ENCODE measurements at places on chromosomes 11 and 22.

GRCh38 chr11:114172055-114172861, 112.7 kb downstream of the ZBTB16 start:
- no peak for DNase-seq

DNA sequence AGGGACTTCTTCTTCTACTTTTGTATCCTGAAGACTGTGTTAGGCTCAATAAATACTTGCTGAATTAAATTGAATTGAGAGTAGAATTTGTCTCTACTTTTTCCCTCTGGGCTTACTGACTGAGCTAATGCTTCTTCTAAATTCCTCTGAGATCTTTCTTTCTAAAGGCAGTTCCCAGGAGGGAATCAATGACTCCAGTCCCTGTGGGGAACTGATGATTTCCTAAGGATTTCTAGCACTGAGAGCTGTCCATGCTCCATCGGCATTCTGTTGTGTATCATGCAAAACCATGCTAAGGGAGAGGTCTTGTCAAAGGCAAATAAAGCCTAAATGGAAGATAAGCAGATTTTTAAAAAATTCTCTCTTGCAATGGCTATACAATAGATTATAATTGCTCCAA, 148.8 kb upstream of the KIRREL3 start:
- DNase-seq = no peak

- peak; percentile 45 for DNase-seq
Measured at GRCh38 chr11:36564376-36565030, 3.3 kb upstream of the RAG1 start.

GRCh38 chr11:117824571-117825537, at the start of gene FXYD2:
TSS of gene FXYD2 (minus strand) at chr11:117824744. CDS start at chr11:117824678, 66 bp downstream.
- no peak for DNase-seq

DNA sequence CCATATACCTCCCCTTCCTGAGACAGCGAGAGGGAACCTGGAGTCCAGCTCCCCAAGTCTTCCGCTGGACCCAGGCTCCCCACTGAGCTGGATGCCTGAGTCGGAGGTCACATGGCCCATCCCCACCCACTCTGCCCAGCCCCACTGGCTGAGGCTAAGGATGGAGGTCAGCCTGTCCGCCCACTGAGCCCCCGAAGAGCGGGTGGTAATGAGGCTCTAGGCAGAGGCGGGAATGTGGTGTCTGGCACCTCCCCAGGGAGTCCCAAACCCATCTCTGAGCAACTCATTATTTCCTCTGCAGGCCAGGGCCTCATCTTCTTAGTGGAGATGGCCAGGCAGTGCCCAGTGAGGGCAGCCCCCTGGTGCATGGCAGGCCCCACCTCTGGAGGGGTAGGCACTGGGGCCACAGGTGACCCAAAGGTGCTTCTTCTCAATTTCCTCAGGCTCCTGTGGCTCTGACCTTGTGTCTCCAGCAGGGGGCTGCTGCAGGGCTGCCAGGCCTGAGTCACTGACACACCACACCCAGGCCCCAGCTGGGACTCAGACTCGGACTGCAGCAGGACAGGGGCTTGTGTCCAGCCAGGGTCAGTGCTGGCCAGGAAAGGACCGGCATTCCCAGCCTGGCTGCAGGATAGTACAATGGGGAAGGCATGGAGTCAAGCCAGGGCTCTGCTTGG, 10.2 kb upstream of the PDE2A start:
- peak; percentile 78 for DNase-seq

GRCh38 chr22:37425800-37426705, 1.2 kb downstream of the ELFN2 start:
- DNase-seq = peak; percentile 62

DNA sequence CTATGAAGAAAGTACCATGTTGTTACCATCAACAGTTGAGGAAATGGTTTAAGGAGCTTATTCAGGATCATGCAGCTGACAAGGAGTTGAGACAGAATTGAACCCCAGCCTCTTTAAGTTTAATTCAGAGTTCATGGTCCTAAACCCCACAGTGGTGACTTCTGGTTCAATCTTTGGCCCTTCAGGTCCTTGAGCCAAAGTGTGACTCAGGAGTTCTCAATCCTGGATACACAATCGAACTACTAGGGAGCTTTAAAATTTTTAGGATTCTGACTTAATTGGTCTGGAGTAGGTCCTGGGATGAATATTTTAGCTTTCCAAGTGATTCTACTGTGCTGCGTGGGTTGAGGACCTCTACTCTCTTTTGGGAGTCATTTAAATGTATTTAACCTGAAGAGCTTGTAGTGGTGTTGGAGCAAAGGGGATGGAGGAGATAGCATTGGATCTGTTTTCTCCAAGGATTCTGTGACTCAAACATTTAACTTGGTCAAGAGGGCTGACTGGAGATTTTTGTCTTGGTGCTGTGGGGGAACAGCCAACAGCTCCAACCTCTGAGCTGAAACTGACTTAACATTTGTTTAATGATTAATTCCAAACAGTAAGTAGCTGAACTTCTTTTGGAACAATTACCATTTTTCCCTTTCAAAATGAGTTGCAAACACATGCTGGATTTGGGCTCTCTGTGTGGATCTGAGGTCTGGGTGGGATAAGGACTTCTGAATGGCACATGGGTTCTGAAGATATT, 80.1 kb downstream of the INSC start:
- DNase-seq = no peak

DNA sequence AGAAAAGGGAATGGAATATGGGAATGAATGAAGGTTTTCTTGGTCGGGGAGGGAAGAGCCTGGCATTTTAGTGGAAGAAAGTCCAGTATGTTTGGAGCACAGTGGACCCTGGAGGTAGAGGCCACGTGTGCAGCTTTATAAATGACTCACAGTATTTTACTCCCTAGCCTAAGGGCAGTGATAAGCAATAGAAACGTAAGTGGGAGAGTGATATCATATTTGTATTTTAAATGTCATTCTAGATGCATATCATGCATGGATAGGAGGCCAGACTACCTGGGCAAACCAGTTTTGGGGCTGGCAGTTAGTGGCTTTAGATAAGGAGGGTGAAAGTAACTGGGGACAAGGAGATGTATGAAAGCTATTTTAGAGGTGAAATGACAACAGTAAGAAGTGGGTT, 174.1 kb downstream of the ARHGAP42 start:
- no peak for DNase-seq

- no peak for DNase-seq
Measured at GRCh38 chr11:94218372-94218771, 86.0 kb upstream of the IZUMO1R start.

DNA sequence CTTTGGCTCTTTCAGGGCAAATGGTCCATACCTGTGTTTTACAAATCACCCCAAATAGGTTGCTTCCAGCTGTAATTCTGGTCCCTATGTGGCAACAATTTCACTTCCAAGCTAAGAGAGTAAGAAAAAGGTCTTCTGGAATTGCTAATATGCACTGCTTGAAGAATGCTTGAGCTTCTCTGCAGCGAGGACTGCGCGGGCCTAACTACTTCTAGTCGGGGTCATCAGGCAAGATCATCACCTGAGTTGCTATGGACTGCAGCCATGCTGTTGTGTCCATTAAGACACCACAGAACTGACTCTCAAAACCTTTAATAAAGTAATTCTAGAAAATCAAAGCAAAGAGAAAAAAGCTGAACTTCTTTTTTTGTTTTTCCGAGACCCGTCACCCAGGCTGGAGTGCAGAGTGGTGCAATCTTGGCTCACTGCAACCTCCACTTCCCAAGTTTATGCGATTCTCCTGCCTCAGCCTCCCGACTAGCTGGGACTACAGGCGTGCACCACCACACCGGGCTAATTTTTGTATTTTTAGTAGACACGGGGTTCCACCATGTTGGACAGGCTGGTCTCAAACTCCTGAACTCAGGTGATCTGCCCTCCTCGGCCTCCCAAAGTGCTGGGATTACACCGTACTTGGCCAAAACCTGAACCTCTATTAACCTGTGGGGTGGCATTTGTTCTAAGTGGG, 2.2 kb downstream of the JOSD1 start:
- no peak for DNase-seq

DNA sequence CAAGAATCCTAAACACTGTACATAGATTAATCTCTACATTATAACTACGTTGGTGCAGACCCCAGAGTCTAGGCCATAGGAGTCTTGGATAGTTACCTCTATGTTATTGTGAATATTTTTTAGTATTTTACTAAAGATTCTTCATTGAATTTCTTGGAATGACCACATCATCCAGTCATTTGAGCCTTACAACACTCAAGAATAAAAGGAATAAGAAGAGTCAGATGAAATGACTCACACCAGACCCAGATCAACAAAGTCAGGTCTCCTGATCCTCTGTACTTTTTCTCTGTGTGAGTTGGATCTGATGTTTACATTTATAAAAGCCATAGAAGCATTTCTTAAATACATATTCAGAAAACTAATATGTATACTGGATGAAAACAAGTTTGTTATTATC, 179.2 kb upstream of the ARHGAP20 start:
- no peak for DNase-seq

GRCh38 chr11:15748741-15749140, 607.6 kb downstream of the SOX6 start:
- no peak for DNase-seq

- no peak for DNase-seq
Measured at GRCh38 chr11:123195188-123196059, at the start of gene CLMP. TSS of gene CLMP (minus strand) at chr11:123195248. CDS start at chr11:123194940, 308 bp downstream.

- DNase-seq = no peak
Measured at GRCh38 chr11:22416462-22416861, 78.3 kb downstream of the SLC17A6 start.

DNA sequence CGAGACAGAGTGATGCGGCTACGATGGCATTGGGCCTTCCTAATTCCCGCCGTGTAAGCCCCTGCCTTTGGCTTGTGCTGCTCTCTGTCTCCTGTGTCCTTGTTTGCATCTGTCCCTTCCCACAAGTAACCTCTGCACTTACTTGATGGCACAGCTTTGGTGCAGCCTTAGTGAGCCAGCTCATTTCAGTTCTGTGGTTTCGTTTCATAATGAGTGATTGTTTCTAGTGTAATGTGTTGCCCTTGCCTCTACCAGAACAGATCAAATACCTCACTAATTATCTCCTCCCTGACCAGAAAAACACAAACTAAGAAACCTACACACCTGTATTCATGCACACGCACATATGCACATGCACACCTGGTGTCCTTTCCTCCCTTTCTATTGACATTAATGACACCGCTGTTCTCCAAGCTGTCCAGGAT, 58.8 kb downstream of the GRK3 start:
- no peak for DNase-seq

GRCh38 chr11:78100676-78101472, 21.2 kb upstream of the NDUFC2 start:
- DNase-seq = no peak

DNA sequence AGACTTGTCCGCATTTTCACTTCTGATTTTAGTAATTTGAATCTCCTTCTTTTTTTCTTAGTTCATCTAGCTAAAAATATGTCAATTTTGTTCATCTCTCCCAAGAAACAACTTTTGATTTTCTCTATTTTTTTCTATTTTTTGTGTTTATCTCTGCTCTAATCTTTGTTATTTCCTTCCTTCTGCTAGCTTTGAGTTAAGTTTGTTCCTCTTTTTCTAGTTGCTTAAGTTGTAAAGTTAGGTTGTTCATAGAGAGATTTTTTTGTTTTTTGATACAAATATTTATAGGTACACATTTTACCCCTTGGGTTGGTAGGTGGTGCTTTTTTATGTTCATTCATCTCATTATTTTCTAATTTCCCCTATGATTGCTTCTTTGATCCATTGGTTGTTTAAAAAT, 22.1 kb upstream of the XKR3 start:
- no peak for DNase-seq

- DNase-seq = peak; percentile 48
Measured at GRCh38 chr11:45857961-45858474, 10.7 kb downstream of the CRY2 start.

DNA sequence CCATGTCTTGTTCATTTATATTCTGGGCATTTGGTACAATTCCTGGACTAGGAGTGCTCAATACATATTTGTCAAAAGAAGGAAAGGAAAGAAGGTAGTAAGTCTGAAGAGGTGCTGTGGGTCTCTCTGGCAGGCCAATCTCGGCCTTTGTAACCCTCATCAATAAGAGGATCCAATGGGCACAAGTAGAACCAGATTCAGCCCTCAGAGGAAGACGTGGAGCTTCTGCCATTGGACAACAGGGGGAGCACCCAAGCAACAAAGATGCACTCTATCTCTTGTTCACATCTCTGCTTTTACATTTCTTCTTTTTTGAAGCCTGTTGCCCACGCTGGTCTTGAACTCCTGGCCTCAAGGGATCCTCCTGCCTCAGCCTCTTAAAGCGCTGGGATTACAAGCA, 2.2 kb upstream of the VPS11 start:
- no peak for DNase-seq

GRCh38 chr11:47271961-47272661, 2.2 kb downstream of the MADD start:
- DNase-seq = no peak

GRCh38 chr22:23698094-23698493, 7.3 kb downstream of the RGL4 start:
- DNase-seq = no peak

GRCh38 chr11:130414107-130415080, 14.0 kb downstream of the ADAMTS8 start:
- no peak for DNase-seq

DNA sequence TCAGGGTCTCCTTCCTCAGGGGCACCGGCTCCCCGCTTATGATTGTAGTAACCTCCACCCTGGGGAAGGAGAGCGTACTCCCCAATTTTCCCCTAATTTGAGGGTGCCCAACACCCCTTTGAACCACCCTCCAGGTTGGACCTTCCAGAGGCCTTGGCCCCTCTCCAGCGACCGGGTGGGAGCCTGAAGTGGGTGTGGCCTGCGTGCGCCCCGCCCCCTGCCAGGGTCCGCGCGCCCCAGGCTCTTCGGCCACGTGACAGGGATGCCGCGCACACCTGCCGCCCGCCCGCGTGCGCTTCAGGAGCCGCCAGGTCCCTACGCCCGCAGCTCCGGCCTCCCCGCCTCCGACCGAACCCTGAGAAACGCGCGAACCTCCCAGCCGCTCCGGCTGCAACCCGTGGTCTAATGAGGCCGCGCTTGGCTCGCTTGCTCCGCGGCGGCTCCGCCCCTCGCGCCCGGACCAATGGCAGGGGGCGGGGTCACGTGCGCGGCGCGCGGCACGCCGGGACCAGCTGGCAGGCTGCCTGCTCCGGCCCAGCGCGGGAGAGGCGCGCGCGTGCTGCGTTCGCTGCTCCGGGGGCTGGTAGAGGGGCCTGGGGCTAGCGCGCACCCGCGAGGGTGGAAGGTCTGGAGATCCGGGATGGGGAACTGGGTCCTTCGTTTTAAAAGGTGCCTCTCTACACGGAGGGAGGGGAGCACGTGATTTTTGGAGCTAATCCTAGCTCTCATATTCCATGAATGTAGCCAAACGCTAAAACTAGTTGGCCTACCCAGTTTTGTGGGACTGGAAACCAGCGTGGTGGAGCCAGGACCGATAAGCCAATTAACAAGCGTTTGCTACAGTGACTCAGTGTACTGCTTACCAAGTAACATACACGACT, at the start of gene FOXRED2:
Gene FOXRED2, minus strand, starts transcription at position 404 of the 881 bp plus-strand sequence. CDS start 618 bp downstream, outside the sequence.
- peak; percentile 46 for DNase-seq

- peak; percentile 13 for DNase-seq
Measured at GRCh38 chr11:8564526-8564925, 29.5 kb downstream of the STK33 start.

DNA sequence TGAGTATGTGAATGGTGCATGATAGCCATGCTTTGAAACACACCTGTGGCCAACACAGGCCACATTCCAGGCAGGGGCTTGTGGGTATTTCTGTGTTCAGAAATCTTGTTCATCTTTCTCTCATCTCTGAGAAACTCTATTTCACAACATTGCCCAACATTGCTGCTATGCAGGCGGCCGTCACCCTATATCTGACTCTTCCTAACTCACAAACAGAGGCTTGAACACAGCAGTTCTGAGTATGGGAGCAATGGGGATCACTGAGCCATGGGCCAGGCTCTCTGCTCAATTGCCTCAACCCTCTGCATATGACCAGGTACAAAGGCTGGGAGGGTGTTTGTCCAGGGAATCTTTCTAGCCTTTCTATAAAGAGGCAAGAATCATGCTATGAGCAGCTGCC, 259.9 kb downstream of the BUD13 start:
- DNase-seq = no peak

- no peak for DNase-seq
Measured at GRCh38 chr22:42925598-42925997, 68.5 kb upstream of the ARFGAP3 start.
